ENCODE measurements at places on chromosomes 5 and 9. TPM values are rescaled to one million over a fixed set of nuclear protein-coding genes. Genes with fewer than 3 reads are reported as not detected.

Gene CARTPT
- total RNA-seq, result not detected

Gene ZNF622
- total RNA-seq, result 70.1 TPM

Gene MGAT4B
- total RNA-seq, result 204 TPM

Gene STX17
- total RNA-seq, result 6.0 TPM

Gene PPP6C
- 28.8 TPM for total RNA-seq

Gene FOXI1
- not detected for total RNA-seq

Gene CDH12
- not detected for total RNA-seq

Gene SPATA31C1
- not detected for total RNA-seq

Gene PCDHB5
- total RNA-seq, result 1.6 TPM

Gene TMEM174
- not detected for total RNA-seq

Gene PCDHGA6
- 0.20 TPM for total RNA-seq

Gene ATP10B
- total RNA-seq, result not detected

Data from A549 treated with Hydrocortisone at 1 μM for 4 hours (cell line).